ENCODE measurements at places on chromosomes 7 and 10. TPM values are rescaled to one million over a fixed set of nuclear protein-coding genes. Genes with fewer than 3 reads are reported as not detected.

The TLX1 gene
- total RNA-seq = not detected

The NPC1L1 gene
- not detected for total RNA-seq

The MYH16 gene
- 0.78 TPM for total RNA-seq

The C7orf33 gene
- not detected for total RNA-seq

The ACTR3C gene
- 2.8 TPM for total RNA-seq

The NCAPG2 gene
- total RNA-seq = 34.2 TPM

The HOXA9 gene
- 74.8 TPM for total RNA-seq

The ELFN1 gene
- total RNA-seq = 5.3 TPM

The PBLD gene
- 9.2 TPM for total RNA-seq

The TAS2R41 gene
- not detected for total RNA-seq

The ASIC3 gene
- total RNA-seq = 0.53 TPM

The EGR2 gene
- 0.09 TPM for total RNA-seq

The SNX10 gene
- 28.9 TPM for total RNA-seq

The ZNF804B gene
- not detected for total RNA-seq
